Epithelial cell of proximal tubule (primary cell): ENCODE measurements at places on chromosomes 11 and 22. TPM values are rescaled to one million over a fixed set of nuclear protein-coding genes. Genes with fewer than 3 reads are reported as not detected.
A peak's percentile ranks its signal among the peaks of the same experiment; 100 is the strongest.

- DNase-seq = no peak
These were observed 130.3 kb downstream of the EFCAB6 start for GRCh38 chr22:43681731-43682360.

- DNase-seq = no peak
These were observed 41.4 kb downstream of the MCHR1 start for GRCh38 chr22:40720538-40721256.

GRCh38 chr11:15613789-15614188 lies 499.1 kb downstream of the INSC start:
- DNase-seq = no peak

SERPING1 gene
- 1.8 and 49.8 TPM in 2 replicates for total RNA-seq

DNA sequence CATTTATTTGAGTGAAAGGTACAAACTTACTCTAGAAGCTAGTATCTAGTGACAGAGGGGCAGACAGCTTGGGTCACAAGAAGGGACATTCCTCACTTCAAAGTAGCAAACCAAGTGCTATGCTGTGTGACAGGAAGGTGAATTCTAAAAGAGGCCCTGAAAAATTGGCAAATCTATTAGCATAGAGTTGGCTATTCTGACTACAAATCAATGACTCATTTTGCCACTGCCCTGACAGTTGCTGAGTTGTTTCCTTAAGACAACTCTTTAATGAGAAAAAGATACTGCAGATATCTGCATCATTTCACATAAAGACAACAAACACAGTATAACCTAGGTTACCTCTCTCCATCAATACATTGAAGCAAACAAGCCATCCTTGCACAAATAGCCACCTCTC lies 524.0 kb upstream of the LRRC4C start:
- DNase-seq = no peak

DNA sequence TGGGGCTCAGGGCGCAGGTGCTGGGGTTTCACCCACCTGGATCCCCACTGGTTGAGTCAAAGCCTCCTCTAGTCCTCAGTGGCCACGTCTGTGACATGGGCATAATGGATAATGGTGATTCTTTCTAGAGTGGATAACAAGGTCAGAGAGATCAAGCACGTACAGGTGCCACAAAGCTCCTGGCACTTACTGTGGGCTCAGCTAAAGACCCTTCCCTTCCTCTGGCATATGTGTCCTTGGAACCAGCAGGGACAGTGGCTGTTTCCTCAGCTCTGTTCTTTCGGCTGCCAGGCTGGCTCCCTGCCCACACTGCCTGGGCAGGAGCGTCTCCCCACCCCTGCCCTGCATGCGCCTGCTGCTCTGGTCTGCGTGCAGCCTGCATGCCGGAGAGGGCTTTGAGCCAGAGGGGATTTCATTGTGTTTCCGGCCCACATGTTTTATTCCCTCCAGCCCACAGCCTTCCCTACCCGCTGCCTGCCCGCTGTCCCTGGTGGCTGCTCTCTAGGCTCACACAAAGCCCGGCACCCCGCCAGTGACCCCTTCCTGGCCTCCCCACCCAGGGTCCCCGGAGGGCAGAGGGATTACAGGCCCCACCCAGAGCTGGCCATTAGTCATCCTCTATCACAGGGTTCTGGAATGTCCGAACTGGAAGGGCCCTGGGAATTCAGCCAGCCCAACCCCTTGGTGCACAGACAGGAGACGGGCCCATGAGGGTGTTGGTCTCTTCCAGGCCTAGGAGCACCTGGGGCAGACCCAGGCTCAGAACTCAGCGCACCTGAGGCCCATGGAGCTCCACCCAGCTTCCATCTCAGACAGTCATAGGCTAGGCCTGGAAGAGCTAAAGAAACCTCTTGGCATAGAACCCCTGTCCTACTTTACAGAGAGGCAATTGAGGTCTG lies 55.3 kb upstream of the GCAT start:
- peak; percentile 60 for DNase-seq

DNA sequence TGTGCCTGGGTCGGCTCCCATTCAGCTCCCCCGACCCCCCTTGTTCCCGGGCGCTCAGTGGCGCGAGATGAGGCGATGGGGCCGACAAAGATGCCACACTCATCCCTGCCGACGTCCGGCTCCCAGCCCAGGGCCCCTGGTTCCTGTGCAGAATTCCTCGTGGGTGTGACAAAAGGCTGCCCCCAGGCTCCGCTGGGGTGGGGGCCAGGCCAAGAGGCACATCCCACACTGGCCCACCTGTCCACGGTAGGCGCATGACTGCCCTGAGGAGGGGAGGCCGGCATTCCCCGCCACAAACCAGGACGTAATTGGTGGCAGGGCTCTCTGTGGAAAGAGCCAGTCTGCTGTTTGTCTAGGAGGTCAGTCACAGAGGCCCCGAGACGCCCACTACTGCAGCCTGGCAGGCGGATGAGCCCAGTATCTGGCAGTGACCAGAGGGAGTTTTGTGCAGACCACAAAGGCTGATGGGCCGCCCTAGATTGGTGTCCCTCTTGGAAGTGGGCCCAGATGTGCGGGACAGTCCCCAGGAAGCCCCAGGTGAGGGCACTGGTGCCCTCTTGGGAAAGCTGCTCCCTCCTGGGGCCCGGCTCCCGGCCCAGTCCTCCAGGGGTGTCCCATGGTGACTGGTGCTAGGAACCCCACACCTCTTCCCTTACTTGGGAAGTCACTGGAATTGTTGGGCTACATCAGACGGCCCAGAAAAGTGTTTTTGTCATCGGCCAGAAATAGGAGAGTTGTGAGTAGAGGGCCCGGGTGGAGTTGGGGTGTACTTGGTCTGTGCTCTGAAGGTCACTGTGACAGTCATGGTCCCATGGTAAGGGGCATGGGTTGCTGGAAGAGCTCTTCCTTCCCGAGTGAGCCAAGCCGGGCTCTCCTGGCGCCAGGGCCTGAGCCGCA lies 5.8 kb downstream of the CCND1 start:
- DNase-seq = no peak

GRCh38 chr11:126528075-126528474 lies 172.6 kb downstream of the ST3GAL4 start:
- DNase-seq = no peak

DNA sequence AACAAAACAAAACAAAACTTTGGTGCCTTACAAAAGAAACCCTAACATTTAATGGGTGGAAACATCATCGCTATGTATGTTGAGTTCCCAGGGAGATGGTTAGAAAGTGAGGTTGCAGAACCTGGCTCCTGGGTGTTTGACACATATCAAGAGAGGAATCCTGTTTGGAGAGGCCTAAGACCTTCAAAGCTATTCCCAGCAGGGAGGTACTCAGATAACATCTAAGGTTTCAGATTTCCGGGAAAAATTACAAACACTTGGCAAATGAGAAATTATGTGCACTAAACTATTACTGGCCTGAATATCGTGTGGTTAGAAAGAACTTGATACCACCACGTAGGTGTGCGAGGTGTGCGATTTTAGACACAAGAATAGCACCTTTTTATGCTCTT lies 18.5 kb downstream of the TRIM5 start:
- no peak for DNase-seq

BAIAP2L2 gene
- 5.4 and 6.5 TPM in 2 replicates for total RNA-seq

OR8J3 gene
- not detected in 2 replicates for total RNA-seq

DNA sequence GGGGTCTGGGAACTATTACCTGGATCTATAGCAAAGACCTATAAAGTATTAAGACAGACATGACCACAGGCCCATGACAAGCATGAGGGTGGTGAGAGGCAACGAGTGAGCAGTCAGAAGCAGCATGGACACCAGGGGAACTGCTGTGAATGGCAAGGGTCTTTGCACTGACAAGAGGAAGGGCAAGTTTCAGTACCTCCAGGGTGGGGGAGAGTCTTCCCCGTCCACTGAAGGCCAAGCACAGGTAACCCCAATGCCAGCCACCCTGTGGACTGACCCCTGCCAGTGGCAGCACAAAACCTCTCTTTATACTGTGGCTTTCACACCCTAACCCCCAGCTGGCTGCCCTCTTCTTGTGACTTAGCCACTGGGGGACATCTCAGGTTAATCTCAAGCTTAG lies 55.5 kb downstream of the CHST1 start:
- no peak for DNase-seq

GRCh38 chr11:86372586-86372985 lies 2.1 kb upstream of the CCDC81 start:
- no peak for DNase-seq

GRCh38 chr11:114215428-114215827 lies 80.8 kb upstream of the NNMT start:
- DNase-seq = no peak

SERHL2 gene
- 0.23 and 5.0 TPM in 2 replicates for total RNA-seq

GRCh38 chr11:17972987-17973386 lies 39.9 kb downstream of the SERGEF start:
- DNase-seq = no peak

GRCh38 chr22:49869845-49870712 lies 16.4 kb downstream of the ZBED4 start:
- no peak for DNase-seq

P4HA3 gene
- 0.51 and 0.81 TPM in 2 replicates for total RNA-seq

GRCh38 chr11:82906236-82906635 lies 4.7 kb downstream of the DDIAS start:
- no peak for DNase-seq

DNA sequence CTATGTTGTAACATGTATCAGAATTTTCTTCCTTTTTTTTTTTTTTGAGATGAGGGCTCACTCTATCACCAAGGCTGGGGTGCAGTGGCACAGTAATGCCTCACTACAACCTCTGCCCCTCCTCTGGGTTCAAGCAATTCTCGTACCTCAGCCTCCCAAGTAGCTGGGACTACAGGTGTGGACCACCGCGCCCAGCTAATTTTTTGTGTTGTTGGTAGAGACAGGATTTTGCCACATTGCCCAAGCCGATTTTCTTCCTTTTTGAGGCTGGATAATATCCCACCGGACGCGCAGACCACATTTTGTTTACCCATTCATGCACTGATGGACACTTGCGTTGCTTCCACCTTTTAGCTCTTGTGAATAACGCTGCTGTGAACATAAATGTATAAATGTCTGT lies 97.0 kb downstream of the BRD1 start:
- no peak for DNase-seq

- no peak for DNase-seq
These were observed 91.0 kb downstream of the KCNQ1 start for GRCh38 chr11:2535673-2536439.

SERPIND1 gene
- not detected in 2 replicates for total RNA-seq

ROBO4 gene
- 1.4 and 1.9 TPM in 2 replicates for total RNA-seq

AP5B1 gene
- 14.0 and 17.9 TPM in 2 replicates for total RNA-seq

GRCh38 chr11:9230296-9230695 lies 34.9 kb downstream of the DENND5A start:
- no peak for DNase-seq

DNA sequence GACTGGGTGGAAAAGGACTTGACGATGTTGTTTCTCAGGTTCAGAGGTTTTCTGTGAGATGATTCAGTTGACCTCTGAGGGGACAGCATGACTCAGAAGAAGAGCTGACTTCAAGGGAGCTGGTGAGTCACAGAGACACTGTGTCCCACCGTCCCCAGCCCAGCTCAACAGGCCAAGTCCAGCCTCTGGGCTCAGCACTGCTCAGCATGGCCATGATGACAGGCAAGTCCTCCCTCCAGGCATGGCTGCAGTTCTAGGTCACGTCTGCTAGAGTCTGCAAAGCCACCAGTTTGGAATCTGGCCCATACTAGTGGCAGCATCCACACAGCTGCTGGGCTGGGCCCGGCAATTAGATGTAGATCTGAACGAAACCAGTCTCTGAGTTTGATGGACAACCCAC lies 12.9 kb downstream of the TRIM29 start:
- DNase-seq = no peak

DGCR6 gene
- total RNA-seq = 1.1 and 2.8 TPM in 2 replicates

BET1L gene
- total RNA-seq = 15.2 and 23.7 TPM in 2 replicates

GRCh38 chr11:9039863-9040262 lies 36.1 kb upstream of the NRIP3 start:
- no peak for DNase-seq

WEE1 gene
- total RNA-seq = 61.2 and 105 TPM in 2 replicates

- no peak for DNase-seq
These were observed 44.4 kb downstream of the ARHGAP42 start for GRCh38 chr11:100731471-100731870.

DNA sequence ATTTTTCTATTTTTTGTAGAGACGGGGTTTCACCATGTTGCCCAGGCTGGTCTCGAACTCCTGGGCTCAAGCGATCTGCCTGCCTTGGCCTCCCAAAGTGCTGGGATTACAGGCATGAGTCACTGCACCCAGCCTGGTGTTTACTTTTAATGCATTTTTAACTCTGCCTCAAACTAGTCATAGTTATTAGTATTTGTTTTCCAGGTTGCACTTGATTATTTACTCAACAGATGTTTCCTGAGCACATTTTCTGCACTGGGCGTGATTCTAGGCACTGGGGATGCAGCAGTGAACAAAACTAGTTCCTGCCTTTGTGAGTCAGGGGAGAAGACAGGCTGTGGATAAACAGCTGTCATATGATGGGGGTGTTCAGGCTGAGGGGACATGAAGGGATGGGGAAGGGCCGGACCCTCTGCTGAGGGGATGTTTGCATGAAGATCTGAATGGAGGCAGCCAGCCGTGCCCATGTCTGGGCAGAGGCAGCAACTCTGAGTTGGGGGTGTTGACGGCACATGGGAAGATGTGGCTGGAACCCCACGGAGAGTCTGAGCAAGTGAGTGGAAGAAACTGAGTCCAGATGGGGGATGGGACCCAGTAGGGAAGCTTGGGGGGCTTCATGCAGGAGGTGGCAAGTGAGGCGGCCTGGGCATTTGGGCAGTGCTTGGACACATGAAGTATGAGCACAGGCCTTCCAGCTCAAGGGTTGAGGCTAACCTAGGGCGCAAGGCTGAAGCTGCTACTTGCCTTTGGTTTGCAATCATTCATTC lies 34.4 kb downstream of the MPPED1 start:
- no peak for DNase-seq

SCO2 gene
- total RNA-seq = 1.4 TPM in 1 of 2 replicates, not detected in the other

- no peak for DNase-seq
These were observed 19.7 kb downstream of the RASD2 start for GRCh38 chr22:35560366-35560765.

- DNase-seq = no peak
These were observed 15.9 kb upstream of the CDC42EP2 start for GRCh38 chr11:65298655-65299179.

DNA sequence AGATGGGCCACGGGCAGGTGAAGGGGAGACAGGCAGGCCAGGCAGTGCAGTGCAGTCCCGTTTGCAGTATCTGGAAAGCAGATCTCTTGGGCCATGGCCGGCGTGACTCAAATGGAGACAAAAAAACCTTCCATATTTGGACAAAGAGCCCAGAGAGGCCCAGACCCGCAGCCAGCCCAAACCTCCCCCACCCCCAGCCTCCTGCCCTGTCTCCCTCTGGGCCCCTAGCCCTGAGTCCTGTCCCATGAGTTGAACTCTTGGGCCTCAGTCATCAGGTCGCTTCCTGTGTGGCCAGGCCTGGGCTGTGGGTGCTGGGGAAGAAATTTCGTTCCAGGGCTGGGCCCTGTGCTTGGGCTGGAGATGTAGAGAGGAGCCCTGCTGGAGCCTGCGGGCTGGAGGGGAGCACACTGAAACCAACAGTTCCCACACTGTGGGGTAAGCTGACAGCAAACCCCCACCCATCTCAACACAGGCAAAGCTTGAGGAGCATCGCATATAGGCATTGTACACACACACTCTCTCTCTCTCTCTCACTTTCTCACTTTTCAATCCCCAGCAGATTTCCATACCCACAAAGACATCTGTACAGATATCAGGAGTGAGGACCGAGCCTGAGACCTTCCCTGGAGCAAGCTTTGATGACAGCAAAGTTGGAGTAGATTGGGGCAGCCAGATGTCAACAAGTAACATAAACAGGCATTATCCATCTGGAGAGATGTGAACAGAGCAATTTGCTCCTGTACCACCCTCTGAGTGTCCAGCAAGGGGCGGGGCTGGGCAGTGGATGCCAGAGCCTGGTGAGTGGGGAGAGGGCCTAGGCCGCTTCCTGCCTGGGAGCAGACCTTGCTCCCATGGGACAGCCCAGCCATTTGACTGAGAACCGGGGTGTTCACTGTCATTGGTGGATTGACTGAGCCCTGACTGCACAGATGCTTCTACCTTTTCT lies 17.2 kb downstream of the ARHGEF17 start:
- DNase-seq = no peak
